ENCODE measurements at places on chromosomes 1 and 21.

GRCh38 chr1:22248746-22249145 is 105.8 kb upstream of the WNT4 start:
- DNase-seq, result no peak

DNA sequence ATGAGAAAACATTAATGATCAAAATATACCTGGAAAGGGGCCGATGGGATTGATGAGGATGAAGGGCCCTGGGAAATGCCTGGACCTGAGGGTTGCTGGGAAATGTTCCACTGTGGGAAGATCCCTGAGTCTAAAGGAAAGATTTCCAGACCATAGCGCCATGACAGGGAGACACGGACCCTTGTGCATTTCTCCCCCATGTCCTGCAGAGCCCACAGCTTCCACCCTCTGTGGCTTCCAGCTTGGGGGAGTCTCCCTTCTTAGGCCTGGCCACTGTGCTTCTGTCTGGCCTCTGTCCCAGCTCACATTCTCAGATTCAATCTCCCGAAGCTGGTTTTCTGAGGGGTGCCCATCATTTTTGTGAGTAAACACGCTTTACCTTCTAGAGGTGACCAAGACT is 1.0 kb upstream of the PRAMEF12 start:
- no peak for DNase-seq

GRCh38 chr1:7538033-7538432 is 233.1 kb upstream of the VAMP3 start:
- no peak for DNase-seq

- DNase-seq, result no peak
These were observed 16.5 kb downstream of the KRTAP19-1 start for GRCh38 chr21:30463713-30464112.

DNA sequence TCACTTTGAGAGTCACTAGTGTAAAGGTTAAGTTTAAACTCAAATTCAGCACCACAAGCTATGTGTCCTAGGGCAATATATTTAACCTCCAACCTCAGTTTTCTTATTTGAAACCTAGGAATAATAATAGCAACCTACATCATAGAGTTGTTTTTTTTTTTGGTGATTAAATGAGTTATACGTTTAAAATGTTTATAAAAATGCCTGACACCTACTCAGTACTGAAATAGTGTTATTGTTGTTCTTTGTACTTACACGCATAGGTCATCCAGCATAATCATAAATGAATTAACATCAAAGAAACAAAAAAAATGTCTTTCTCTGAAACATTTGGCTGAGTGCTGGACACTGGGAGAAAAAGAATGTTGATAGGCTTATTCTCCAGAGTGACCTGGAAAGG is 266.8 kb upstream of the PRMT6 start:
- DNase-seq, result no peak

DNA sequence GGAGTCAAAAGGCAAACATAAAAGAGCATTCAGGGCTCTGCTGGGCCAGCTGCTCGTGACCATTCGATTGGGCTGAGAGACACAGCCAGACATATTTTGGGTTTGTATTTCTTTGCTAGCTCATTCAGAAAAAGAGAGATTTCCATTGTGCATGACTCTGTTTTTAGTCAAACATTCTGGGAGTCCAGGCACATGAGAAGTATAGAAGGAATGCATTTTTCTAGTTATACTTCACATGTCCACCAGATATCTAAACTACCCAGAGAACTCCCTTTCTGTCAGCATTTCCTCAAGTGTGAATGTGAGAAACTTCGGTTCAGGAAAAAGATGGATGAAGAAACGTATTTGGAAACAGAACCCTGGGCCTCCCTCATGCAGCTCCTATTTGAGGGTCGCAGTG is 6.3 kb upstream of the KCNE1 start:
- no peak for DNase-seq

- DNase-seq, result no peak
These were observed 21.1 kb upstream of the EPHB2 start for GRCh38 chr1:22689505-22689904.

GRCh38 chr1:197813741-197814140 is 38.5 kb upstream of the DENND1B start:
- DNase-seq, result no peak

GRCh38 chr1:235295902-235296350 is 32.1 kb downstream of the ARID4B start:
- no peak for DNase-seq

- no peak for DNase-seq
These were observed 135.6 kb upstream of the GJB5 start for GRCh38 chr1:34619256-34619655.

DNA sequence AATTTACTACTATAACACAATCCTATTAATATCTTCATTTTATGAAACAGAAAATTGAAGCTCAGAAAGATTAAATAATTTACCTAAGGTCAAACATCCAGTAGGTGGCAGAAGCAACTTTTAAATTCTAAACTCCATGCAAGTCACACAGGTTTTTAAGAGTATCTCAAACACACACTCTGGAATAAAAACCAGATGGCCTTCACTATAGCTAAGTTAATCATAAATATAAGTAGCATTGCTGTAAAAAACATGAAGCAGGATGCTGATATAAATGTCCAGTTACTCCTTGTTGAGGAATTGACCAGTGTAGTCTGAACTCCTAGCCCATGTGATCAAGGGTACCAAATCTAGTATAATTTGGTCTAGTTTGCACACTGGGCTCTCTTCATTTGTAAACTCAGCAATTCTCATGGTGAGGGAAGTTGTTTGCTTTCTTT is 9.4 kb upstream of the FMO3 start:
- DNase-seq, result no peak

GRCh38 chr1:165699577-165699976 is 1.2 kb upstream of the ALDH9A1 start:
- no peak for DNase-seq

DNA sequence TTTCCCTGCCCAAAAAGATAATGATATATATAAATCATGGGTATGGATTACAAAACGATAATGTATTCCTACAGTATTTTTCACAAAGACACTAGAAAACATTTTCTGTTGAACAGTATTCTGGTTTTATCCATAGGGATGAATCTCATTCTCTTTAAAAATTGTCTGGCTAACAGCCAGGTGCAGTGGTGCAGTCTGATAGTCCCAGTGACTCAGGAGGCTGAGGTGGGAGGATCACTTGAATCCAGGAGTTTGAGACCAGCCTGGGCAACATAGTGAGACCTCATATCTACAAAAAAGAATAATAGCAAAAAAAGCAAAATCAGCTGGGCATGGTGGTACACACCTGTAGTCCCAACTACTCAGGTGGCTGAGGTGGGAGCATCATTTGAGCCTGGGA is 23.3 kb downstream of the PIP5K1A start:
- DNase-seq, result no peak

GRCh38 chr1:174768949-174769348 is 230.8 kb upstream of the CACYBP start:
- no peak for DNase-seq

DNA sequence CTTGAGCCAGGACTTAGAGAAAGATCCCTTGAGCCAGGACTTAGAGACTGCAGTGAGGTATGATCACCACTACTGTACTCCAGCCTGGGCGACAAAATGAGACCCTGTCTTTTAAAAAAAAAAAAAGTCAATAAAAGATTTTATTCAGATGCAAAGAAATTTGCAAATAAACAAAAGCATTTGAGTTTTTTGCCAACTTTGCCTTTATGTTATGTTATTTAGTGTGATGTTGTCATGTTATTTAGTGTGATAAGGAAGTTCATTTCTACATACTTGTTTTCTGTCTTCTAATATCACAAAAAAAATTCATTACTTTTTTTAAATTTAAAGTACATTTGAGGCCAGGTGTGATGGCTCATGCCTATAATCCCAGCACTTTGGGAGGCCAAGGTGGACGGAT is 9.0 kb downstream of the RAD54L start:
- DNase-seq, result no peak

GRCh38 chr1:171636141-171636540 is 14.1 kb downstream of the MYOCOS start:
- no peak for DNase-seq

DNA sequence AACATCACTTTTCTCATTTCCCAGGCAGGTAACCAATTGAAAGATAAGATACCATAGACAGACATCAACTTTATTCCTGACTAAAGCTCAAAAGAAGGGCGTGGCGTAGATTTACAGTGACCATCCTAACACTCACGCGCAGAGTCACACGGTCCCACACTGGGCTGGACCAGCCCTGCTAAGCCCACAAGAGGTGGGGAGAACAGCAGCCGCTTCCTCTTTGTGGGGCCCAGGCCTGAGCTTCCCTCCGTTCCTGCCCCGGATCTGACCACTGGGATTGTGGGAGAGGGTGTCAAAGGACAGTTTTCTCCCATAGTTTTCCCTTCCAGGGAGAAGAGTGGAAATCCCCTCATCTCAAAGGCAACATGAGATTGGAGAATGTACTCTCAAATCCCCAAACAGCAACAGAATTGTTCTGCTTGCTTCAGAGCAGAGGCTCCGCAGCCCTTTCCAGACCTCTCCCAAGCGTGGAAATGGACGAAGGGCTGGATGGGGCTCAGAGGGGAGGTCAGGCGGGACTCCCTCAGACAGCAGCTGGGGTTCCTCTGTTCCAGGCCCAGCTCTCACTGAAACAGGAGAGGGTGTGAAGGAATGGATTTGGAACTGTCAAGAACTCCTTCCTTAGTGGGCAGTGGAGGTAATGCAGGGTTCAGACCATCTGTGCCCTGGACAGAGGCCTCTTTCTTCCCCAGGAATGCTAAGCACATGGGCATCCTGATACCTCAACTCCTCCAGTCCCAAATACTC is 33.7 kb downstream of the L1TD1 start:
- DNase-seq, result no peak

GRCh38 chr1:9164532-9164900 is 35.6 kb upstream of the GPR157 start:
- no peak for DNase-seq

DNA sequence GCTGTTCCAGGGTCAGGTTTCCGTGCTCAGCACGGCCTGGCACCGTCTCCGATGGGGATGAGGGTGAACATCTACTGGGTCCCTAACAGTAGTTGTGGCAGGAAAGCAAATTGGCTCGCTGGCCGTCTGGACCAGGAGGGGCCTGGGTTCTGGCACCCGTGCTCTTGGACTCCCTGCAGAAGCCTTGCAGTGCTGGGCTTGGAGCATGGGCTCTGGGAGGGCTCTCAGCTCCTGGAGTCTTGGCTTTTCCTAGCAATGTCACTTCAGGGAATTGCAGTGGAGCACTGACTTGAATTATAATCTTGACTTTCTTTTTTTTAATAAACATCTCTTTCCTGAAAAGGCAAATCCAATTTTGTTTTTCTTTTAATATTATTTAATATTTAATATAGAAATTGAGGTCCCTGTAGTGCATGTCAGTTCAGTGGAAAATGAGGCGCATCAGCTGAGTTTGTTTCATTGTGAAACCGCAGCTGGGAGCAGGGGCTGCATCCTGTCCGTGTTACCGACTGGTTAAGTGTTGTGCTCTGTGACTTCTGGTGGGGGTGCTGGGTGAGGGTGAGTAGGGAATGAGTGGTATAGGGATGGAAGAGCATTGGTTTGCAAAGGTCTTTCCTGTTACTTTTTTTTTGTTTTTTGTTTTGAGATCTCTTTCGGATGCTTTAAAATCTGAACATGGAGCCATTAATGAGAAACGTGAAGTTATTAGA is 64.1 kb downstream of the PEX14 start:
- DNase-seq, result no peak

DNA sequence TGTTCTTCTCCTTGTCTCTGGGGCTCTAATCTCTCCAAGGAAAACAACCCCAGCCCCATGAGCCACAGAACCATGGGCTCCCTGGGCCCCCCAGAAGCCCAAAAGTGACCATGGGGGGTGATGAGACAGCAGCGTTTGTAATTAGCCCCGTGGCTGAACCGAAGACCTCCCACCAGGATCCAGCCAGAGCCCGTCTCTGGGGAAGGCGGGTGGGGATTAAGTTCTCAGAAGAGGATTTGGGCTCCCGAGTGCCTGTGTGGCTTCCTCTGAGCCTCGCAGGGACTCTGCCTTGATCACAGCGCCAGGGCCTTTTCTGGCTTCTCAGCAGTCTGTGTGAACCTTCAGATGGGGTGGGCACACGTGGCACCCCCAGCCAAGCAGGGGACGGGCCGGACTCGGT is 77.0 kb downstream of the ALPL start:
- no peak for DNase-seq

- DNase-seq, result no peak
These were observed 54.1 kb downstream of the ETS2 start for GRCh38 chr21:38859852-38860251.

DNA sequence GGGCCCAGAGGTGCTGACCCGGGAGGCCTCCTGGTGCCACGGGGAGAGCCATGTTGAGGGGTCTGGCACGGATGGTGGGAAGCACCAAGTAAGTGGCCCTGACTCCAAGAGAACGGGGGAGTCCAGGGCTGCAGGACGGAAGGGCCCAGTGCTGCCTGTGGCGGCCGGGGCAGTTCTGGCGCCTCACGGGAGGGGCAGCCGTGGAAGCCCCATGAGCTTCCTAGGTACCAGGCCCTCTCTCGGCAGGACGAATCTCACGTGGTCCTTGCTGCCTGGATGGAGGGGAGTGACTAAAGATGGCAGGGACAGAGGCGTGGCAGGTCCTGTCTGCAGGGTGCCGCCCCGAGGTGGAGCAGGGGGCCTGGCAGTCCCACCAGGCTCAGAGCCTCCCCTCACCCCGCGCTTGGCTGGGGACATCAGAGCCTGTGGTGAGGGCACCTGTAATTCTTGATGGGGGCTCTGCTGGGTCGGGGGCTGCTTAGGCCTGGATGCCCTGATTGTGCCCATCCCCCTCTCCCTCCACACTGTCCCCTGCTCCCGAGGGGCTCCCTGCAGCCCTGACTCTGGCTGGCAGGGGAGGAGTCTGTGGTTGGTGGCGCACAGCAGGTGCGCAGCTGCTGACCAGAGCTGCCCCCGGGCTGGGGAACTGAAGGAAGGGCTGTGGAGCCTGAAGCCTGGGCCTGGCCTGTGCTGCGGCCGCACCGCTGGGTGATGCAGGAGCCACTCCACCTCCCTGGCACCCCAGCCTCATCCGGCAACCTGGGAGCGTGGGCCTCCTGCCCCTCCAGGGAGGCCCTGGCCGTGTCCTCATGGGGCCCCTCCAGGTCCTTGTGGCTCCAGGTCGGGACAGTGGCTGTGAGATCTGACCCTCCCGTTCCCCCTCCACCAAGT is 31.4 kb downstream of the POFUT2 start:
- DNase-seq, result no peak

DNA sequence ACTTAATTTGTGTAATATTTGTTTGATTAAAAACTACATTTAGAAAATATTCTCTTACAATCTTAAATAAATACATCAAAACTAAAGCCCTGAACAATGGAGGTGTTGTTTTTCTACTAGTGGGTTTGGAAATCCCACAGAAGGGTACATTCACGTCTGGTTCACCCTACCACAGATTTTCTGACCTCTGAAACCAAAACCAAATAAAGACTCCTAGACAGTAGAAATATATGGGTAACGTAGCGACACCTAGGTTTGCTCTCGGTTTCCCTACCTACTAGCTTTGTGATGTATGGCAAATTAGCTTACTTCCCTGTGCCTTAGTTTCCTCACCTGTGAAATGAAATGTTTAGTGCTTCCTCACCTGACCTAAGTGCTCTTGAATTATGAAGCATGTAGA is 312.6 kb downstream of the DPYD start:
- no peak for DNase-seq

DNA sequence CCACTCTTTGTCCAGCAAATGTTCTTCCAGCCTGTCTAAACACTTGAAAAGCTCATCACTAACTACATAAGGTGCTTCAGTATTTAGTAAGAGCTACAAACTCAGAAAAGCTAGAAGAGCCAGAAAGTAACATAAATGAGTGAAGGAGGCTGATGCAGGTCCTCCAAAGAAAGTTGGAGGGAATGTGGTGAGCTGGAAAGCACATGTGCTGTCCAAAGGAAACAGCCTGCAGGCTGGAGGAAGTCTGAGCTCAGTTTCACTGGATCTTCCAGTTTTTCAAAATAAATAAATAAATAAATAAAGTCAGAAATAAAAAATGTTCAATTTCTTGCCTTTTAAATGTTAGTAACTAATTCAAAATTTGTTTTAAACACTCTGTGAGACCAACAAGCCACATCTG is 25.5 kb downstream of the ZC3H11B start:
- DNase-seq, result no peak
